GM18507 (cell line): ENCODE measurements at places on chromosomes 7 and 10.

DNA sequence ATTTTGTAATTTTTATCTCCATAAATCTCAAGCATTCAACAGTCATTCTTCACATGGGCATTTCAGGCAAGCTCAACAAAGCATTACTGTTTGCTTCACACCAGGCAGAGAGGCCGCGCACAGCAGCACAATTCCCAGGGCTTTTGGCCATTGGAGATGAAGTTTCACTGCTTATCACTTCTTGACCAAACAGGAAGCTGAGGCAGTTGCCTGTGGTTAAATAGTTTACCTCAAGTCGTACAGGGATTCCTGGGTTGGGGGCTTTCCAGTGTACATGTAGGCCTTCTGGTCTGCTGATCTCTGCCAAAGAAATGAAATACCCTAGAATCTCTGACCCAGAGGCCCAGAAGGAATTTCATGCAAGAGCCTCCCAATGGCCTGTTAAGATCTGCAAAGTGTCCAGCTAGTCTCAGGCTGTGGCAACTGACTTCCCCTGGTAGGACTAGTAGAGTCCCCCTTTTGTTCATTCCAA lies 11.2 kb upstream of the PRDX3 start:
- DNase-seq = no peak

- DNase-seq = no peak
Measured at GRCh38 chr7:95863-96260, 96.5 kb upstream of the FAM20C start.

GRCh38 chr10:16652154-16652553 lies 130.5 kb upstream of the C1QL3 start:
- no peak for DNase-seq

DNA sequence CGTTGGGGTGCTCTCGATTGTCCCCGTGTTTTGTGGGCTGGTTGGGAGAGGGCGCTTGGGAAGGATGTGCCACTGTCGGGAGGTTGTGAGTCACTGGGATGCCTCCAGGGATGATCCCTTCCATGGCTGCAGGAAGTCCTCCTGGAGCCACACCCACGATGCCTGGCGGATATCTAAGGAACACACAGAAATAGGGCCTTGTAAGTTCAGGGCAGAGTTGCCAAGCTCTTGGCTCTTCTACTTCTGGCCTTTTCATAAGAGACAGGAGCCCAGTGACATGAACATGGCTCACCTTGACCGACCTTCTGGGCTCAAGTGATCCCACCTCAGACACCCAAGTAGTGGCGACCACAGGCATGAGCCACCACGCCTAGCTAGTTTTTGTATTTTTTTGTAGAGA lies 47.6 kb downstream of the ZRANB1 start:
- DNase-seq = no peak

DNA sequence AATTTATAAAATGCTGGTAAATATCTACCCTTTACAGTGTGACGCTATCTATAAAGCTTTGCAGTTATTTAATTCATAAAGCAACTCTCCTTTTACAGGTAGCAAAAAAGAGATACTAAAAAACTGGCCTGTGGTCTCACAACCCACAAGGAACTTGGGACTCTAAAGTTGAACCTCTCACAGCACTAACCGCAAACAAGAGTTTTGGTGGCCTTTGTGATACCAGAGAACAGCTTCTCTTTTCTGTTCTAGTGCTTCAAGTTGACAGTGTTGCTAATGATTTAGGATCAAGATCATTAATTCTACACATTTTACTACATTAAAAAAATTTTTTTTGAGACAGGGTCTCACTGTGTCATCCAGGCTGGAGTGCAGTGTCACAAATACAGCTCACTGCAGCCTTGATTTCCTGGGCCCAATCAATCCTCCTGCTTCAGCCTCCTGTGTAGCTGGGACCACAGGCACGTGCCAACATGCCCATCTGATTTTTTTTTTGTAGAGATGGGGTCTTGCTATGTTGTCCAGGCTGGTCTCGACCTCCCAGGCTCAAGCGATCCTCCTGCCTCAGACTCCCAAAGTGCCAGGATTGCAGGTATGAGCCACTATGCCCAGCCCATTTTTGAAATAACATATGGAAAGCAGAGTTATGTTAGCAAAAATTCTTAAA lies 56.0 kb upstream of the ST8SIA6 start:
- no peak for DNase-seq

GRCh38 chr10:8640301-8640700 lies 585.8 kb downstream of the GATA3 start:
- DNase-seq = no peak

GRCh38 chr10:2936816-2937215 lies 130.5 kb upstream of the PFKP start:
- DNase-seq = no peak

DNA sequence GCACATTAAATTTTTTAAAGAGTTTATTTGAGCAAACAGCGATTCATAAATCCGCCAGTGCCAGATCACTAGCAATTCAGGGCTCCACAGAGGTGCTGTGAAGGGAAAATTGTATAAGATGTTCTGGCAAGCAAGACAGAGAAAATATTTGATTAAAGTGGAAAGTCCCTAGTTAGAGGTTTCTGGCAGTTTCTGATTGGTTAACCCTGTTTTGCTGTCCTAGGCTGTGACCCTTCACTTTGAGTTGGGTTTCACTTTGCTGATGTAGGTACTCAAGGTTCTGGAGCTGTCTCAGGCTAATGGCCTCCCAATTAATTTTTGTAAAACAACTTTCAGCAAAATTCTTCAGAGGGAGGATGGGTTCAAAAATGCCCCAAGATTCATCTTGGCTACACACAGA lies 79.4 kb upstream of the NXPH1 start:
- no peak for DNase-seq

DNA sequence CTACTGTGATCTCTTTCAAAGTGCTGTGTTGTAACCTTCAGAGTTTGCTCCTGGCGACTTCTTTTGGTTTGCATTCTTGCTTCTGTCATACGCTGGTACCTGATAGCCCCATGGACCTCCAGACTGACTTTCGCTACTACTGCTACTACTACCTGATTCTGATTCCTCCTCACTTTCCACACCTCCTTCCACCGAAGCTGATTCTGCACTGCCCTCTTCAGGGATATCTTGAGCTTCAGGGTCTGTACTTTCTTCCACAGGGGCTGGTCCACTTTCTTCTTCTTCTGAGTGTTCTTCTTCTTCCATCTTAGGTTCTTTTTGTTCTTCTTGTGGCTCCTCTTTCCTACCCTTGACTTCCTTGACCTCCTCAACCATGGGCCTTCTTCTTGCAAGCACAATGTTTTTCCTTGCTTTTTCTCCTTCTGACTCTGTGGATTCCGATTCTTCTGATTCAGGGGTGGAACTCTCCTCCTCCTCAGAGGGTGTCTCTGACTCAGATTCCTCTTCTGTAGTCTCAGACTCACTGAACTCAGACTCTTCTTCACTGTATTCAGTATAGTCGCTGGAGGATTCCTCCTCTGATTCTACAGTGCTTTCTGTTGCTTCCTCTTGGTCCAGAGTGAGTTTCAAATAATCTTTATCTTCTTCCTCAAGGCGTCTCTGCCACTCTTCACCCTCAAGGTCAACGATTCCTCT lies 992.2 kb downstream of the PCDH15 start:
- no peak for DNase-seq

- peak; percentile 2 for DNase-seq
Measured at GRCh38 chr10:34305189-34305588, 509.9 kb downstream of the PARD3 start.
